Small intestine (tissue), 16 donors: ENCODE measurements at places on chromosomes 3 and 15. TPM values are rescaled to one million over a fixed set of nuclear protein-coding genes. Genes with fewer than 3 reads are reported as not detected.

DNA sequence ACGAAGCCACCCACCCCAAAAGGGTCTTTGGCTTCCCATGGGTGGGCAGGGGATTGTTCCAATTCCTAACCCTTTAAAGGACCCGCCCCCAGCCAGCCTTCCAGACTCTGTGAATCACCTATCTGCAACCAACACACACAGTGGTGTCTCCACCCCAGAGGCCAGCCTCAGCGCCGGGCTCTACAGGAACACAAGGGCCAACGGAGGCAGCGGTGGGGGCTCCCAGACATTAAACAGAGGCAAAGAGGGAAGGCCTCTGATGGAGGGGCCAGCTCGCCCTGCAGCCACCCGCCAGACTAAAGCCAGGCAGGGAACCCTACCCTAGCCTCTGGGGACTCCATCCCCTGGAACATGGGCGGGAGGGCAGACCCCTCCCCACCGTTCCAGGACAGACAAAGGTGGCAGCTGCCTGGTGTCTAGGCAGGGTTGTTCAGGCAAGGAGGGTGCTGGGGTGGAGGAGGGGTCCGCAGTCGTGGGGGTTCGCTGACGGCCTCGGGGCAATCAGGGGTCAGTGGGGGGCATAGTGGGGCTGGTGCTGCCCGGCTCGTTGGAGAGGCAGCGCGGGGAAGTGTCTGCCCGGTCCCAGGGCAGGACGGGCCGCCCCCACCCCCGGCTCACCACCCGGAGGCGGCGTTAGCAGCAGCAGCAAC is 448 bp downstream of the SHISA5 start:
- peak overlapping the region; percentile 64 for H3K4me3 ChIP-seq
- H3K4me1 ChIP-seq, result peaks cover 3% of the 10 kb centered on the region
- H3K27me3 ChIP-seq, result no peaks in the 10 kb centered on the region
- no peak for DNase-seq
- H3K36me3 ChIP-seq, result peaks cover 17% of the 10 kb centered on the region

- H3K4me3 ChIP-seq, result no peak overlapping the region
- no peaks in the 10 kb centered on the region for H3K36me3 ChIP-seq
- no peaks in the 10 kb centered on the region for H3K4me1 ChIP-seq
- no peak overlapping the region for H3K27ac ChIP-seq
- no peak for DNase-seq
- H3K27me3 ChIP-seq, result no peaks in the 10 kb centered on the region
Measured at GRCh38 chr3:33456756-33457155, 16.6 kb upstream of the UBP1 start.

DNA sequence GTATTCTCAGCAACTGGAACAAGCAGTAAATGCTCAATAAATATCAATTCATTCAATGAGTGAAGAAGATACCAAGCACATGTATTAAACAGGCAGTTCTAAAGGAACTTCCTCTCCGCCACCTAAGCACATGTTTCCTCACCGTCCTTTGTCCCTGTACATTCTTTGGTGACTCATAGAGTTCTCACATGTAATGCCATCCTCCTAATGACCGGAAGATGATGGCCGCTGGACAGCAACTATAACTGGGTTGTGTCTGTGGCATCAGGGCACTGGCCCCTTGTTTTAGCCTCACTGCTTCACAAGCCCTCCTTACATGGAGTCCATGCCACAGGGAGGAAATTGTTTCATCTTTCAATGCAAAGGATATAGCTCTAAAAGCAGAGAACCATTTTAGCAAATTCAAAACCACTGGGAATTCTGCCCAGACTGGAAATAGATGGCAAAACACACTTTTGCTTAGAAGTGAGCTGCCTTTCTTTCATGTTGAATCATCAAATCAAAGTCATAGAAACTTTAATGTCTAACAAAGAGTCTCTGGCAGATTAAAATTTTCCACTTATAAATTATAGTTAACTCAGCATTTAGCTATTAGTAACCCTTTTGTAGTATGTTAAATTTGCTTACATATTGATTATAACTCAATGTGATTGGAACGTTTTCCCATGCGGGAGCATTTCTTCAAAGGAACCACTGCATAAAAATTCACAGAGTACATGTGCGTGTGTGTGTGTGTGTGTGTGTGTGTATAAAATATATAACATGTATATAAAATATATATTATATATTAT is 74.1 kb downstream of the GAP43 start:
- no peak overlapping the region for H3K4me3 ChIP-seq
- no peaks in the 10 kb centered on the region for H3K36me3 ChIP-seq
- H3K27ac ChIP-seq, result no peak overlapping the region

- no peak overlapping the region for H3K4me3 ChIP-seq
- no peak for DNase-seq
- H3K4me1 ChIP-seq, result no peaks in the 10 kb centered on the region
- no peaks in the 10 kb centered on the region for H3K27me3 ChIP-seq
- H3K27ac ChIP-seq, result no peak overlapping the region
Measured at GRCh38 chr3:195769551-195769950, 42.2 kb downstream of the MUC4 start.

GRCh38 chr3:72436863-72437592 is 411.2 kb downstream of the SHQ1 start:
- H3K4me3 ChIP-seq, result no peak overlapping the region
- peaks cover 15% of the 10 kb centered on the region for H3K4me1 ChIP-seq
- H3K27me3 ChIP-seq, result no peaks in the 10 kb centered on the region
- no peak overlapping the region for H3K27ac ChIP-seq
- no peak for DNase-seq
- H3K36me3 ChIP-seq, result peaks cover 8% of the 10 kb centered on the region

GRCh38 chr3:183662099-183662498 is 26.7 kb downstream of the KLHL24 start:
- no peaks in the 10 kb centered on the region for H3K27me3 ChIP-seq
- H3K4me3 ChIP-seq, result no peak overlapping the region
- H3K4me1 ChIP-seq, result no peaks in the 10 kb centered on the region
- peaks cover 2% of the 10 kb centered on the region for H3K36me3 ChIP-seq

DNA sequence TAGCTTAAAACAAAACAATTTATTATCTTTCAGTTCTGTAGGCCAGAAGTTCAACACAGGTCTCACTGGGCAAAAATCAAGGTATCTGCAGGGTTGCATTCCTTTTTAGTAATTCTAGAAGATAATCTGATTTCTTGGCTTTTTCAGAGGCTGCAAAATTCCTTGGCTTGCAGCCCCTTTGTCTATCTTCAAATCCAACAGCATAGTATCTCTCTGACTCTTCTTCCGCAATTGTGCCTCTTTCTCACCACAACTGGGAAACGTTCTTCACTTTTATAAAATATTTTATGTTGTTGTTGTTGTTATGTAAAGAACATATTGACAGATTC is 218.7 kb downstream of the STXBP5L start:
- no peak overlapping the region for H3K4me3 ChIP-seq
- H3K4me1 ChIP-seq, result no peaks in the 10 kb centered on the region
- no peak overlapping the region for H3K27ac ChIP-seq

GRCh38 chr3:111621535-111621934 is 26.4 kb upstream of the ZBED2 start:
- H3K4me3 ChIP-seq, result no peak overlapping the region
- H3K27ac ChIP-seq, result no peak overlapping the region
- H3K36me3 ChIP-seq, result no peaks in the 10 kb centered on the region
- DNase-seq, result no peak
- no peaks in the 10 kb centered on the region for H3K27me3 ChIP-seq
- H3K4me1 ChIP-seq, result no peaks in the 10 kb centered on the region

SERPINI1 gene
- 5.4 TPM for polyA plus RNA-seq

CX3CR1 gene
- polyA plus RNA-seq, result 3.7 TPM
